Mesothelial cell of epicardium (in vitro differentiated cells): ENCODE measurements at places on chromosomes 12 and 14.
A peak's percentile ranks its signal among the peaks of the same experiment; 100 is the strongest.

DNA sequence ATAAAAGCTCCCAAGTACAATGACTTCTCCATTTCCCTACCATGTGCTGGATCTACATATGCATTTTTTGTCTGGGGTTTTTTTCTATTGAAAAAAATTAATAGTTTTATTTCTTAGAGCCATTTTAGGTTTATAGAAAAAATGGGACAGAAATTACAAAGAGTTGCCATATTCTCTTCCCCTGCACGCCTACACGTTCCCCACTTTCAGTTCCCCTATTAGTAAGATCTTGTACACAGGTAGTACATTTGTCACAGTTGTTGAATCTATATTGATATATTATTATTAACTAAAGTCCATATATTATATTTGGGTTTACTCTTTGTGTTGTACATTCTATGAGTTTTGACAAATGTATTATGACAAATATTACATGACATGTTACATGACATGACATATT, 35.7 kb downstream of the SIX6 start:
- no peak for DNase-seq

GRCh38 chr12:93914281-93914680, 234.1 kb upstream of the PLXNC1 start:
- no peak for DNase-seq

GRCh38 chr14:78512021-78512420, 341.8 kb downstream of the NRXN3 start:
- no peak for DNase-seq

GRCh38 chr12:129196927-129197326, 343.6 kb downstream of the GLT1D1 start:
- DNase-seq = no peak

DNA sequence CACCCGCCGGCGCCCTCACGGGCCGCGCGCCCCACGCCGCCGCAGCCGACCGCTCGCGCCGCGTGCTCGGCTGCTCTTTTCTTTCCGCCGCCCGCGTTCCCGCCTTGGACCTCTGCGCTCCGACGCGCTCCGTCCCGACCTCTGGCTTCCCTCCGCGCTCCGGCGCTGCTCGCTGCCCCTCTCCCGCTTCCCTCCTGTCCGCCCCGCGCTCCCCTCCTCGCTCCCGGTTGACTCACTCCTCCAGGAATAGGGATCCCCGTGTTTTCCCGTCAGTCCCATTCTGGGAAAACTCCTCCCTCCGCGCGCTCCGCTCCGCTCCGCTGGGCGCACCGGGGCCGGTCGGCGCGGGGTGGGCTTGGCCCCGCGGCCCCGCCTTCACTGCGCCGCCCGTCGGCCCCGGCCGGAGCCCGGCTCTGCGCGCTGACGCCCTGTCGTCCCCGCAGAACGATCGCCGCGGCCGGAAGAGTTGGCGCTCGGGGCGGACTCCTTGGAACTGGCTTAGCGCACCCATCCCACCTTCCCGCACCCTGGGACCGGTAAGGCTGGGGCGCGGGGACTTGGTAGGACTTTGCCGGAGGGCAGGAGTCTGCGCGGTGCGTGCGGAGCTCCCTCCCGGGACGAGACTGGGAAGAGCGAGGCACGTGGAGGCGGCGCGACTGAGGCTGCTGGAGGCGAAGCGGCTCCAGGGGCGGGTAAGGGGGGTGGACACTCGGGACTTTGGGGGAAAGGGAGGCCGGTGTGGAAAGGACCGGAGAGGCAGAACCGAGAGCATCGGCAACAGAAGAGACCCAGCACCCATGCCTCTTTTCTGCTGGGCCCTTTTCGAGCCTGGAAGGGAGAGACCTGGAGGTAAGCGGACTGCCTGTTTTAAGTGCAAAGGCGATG, 550 bp downstream of the TEAD4 start:
- peak; percentile 47 for DNase-seq

DNA sequence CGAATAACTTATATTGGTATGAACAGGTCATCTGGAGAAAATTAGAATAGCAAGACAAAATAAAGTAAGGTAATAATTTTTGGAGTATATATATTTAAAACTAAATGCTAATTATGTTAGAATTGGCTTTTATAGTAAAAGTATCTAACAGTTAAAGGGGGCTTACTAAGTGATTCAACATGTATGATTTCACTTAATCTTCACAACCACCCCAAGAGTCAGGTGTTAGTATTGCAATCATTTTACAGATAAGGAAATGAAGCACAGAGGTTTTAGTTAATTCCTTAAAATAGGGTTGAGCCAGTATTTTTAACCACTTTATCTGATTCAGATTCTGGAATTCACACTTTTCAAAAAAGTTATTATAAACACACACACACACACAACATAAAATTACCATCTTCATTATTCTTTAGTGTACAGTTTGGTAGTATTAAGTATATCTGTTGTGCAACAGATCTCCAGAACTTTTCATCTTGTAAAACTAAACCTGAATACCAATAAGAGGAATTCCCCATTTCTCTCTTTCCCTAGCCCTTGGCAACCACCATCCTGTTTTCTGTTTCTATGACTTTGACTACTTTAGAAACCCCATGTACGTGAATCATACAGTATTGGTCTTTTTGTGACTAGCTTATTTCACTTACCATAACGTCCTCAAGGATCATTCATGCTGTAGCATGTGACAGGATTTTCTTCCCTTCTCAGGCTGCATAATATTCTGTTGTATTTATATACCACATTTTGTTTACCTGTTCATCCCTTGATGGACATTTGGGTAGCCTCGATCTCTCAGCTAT, 12.5 kb downstream of the A2M start:
- DNase-seq = no peak

- no peak for DNase-seq
Observed at GRCh38 chr12:57524814-57525614, 2.4 kb downstream of the MBD6 start.

DNA sequence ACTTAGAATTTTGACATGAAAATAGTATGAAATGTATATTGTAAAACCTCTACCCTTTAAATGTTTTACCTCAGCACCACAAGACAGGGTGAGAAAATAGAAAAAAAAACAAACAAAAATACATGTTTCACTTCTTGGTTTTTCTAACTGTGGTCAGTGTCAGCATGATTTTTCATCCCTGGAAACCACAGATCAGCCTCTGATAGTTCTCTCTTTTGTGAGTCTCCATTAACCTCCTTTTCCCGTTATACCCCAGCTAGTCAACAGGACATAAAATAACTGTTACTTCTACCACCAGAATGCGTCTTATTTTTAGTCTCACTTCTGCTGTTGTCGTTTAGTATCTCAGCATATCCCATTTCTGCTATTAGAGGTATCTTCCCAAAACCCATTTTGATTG, 48.3 kb upstream of the KCNMB4 start:
- no peak for DNase-seq

DNA sequence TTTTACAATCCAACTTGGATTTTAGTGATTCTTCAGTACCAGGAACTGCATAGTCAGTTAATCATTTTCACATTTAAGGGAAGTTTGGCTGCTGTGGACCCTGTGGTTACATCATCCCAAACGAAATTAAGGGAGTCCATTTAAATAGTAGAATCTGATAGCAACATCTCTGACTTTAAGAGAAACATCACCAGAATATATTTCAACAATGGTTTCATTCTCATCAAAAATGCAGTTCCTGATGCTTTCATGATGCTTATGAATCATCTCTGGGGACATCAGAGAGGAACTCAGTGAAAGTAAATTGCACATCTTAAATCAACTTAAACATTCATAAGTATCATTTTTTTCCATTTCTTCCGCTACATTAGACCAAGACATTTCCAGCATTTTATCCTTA, 1170.7 kb downstream of the FSCB start:
- DNase-seq = no peak

DNA sequence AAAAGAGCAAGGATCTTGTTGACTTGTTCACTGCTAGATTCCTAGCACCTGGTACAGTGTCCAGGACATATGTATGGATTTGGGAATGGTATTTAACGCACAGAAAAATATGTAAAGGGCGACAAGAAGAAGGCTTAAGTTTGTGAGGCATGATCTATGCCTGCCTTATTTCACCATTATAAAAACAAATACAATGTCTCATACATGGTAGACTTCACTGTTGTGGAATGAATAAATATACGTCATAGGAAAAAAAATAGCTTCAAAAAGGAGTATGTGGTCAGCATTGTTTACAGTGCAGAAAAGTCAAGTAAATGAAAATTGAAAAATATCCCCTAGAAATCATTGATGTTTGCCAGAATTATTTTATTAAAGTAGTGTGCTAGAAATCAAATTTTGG, 30.0 kb downstream of the HCFC2 start:
- no peak for DNase-seq

DNA sequence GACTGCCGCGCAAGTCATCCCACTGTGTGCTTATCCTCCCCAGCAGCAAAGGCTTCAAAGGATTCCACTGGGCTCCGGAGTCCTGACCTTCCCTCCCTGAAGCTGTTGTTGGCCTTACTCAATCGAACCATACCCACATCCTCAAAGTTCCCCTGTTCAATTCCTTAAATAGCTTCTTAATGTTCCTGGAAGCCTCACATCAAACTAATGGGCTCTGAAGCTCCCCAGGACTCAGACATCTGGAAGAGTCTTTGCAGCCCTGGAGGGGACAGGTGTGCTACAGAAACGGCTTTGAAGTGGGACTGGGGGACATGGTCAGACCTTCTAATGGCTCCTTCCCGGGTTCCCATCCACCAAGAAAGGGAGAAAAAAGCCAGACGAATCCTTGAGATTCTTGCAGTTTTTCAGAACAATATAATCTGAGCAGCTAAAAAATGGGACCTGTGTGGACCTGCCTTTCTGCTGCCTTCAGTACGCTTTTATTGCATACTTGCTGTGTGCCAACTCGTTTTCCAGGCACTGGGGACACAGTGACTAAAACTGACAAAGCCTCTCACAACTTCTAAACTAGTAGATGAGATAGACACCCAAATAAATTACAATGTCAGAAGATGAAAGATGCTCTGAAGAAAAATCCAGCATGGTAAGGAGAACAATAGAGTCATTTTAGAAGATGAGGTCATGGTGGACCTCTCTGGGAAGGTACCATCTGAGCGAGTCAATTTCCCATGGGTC, 204.5 kb downstream of the MON2 start:
- no peak for DNase-seq

DNA sequence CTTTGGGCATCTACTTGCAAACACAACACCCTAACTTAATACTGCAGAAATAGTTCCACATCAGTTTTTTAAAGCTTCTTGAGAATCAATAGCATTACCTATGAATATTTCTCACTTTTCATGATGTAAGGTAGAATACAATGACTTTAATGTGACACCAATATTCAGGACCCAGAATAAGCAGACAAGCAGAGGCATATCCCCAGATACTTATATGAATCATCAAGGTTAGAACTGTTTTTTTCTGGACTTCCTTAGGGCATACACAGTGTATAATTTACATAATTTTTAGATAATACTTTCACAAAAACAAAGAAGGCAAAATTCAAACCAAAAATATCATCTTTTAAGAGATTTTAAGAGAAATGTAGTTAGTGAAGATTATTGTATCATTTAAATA, 885.8 kb downstream of the FSCB start:
- no peak for DNase-seq

- no peak for DNase-seq
Observed at GRCh38 chr14:53368066-53368465, 214.9 kb upstream of the DDHD1 start.

GRCh38 chr14:78162202-78162601, 8.0 kb upstream of the NRXN3 start:
- no peak for DNase-seq

DNA sequence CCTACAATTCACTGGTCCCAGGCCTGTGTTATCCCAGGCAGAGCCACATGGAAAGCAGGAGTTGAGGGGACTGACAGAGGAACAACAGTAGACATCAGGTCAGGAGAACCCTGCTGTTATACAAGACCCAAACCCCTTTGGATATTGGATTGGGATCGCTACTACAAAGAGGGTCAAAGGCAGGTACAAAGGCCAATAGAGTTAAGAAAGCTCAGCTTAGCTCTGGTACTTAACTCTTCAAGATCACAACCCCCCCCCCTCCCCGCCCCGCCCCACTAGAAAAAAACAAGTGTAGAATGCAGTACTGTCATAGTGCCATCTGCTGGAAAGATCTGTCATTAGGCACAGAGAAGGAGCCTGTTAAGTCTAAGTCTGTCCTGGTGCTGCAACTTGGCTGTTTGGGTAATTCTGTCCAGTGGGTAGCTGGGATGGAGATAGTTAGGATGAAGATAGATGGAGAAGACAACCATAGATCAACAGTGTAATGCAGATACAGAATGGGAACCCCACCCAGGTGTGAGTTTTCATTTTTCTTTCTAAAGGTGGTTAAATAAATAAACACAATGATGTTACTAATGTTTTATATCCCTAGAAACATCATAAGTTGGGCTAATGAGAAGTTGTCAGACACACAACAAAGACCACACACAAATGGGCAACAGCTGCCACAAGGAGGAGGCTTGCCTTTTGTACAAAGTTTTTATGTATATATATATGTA, 17.2 kb downstream of the REM2 start:
- no peak for DNase-seq

- DNase-seq = no peak
Observed at GRCh38 chr14:90487462-90487861, 90.6 kb downstream of the CALM1 start.

DNA sequence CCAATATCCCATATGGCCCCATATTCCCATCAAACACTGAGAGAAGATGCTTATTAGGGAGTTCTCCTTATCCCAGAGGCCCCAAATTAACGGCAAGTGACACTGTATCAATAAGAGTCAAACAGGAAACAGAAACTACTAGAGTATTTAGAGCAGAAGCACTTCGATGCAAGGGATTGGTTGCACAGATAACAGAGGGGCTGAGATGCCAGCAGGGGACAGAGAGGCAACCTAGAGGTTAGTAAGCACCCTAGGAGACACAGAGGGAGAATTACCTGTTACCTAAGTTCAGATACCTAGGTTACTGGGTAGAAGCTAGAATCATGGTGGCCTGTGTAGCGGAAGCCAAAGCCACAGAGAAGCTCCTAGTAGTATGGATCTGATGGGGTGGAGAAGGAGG, 2.9 kb downstream of the HEBP1 start:
- no peak for DNase-seq

DNA sequence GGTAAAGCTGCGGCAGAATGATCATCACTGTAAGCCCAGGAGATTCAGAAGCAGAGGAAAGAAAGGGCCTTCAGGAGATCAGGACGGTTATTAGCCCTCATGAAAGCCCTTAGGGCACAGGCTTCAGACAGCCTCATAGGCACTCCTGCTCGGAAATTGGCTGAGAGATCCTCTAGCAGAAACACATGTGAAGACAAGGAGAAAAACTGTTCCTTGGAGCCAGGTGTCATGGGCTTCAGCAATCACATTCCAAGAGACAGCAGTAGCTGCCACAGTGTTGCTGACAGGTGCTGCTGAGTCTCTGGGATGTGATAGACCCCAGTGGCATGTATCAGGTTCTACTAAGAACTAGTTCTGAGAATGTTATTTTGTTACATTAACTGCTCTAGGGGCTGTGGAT, 88.8 kb upstream of the DYRK2 start:
- no peak for DNase-seq
